ENCODE measurements at places on chromosomes 2 and 18.

DNA sequence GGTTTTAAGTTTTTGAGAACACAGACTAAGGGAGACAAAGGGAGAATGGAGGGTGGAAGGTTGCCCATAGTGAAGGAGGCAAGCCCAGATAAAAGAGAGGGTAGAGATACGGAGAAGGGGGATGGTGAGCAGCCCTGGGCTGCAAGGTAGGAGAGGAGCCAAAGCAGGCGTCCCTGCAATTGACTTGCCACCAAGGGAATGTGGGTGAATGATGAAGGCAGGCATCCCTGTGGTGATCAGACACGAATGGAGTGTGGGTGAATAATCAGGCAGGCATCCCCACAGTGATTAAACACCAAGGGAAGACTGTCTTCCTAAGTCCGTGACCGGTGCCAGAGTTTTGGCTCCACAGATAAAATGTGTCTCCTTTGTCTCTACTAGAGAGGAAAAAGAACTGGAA lies 16.5 kb upstream of the ALPK2 start:
- no peak for DNase-seq

DNA sequence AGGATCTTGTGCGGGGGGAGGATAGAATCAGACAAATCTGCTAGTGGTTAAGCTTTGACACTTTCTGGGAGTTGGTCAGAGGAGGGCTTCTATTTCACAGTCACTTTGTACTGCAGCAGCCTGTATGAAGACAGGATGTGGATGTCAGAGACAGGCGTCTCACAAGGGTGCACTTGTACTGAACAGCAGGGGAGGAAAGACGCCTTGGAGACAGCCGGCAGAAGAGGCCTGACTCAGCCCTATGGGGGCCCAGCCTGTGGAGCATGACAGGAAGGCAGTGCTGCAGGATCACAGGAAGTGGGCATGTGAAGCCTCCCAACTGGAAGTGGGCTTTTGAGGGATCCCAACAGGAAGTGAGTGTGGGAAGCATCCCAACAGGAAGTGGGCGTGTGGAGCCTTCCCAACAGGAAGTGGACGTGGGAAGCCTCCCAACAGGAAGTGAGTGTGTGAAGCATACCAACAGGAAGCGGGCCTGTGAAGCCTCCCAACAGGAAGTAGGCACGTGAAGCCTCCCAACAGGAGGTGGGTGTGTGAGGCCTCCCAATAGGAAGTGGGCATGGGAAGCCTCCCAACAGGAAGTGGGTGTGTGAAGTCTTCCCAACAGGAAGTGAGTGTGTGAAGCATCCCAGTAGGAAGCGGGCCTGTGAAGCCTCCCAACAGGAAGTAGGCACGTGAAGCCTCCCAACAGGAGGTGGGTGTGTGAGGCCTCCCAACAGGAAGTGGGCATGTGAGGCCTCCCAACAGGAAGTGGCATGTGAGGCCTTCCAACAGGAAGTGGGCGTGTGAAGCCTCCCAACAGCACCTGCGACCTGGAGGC lies 212.3 kb downstream of the SNTG2 start:
- DNase-seq: no peak

DNA sequence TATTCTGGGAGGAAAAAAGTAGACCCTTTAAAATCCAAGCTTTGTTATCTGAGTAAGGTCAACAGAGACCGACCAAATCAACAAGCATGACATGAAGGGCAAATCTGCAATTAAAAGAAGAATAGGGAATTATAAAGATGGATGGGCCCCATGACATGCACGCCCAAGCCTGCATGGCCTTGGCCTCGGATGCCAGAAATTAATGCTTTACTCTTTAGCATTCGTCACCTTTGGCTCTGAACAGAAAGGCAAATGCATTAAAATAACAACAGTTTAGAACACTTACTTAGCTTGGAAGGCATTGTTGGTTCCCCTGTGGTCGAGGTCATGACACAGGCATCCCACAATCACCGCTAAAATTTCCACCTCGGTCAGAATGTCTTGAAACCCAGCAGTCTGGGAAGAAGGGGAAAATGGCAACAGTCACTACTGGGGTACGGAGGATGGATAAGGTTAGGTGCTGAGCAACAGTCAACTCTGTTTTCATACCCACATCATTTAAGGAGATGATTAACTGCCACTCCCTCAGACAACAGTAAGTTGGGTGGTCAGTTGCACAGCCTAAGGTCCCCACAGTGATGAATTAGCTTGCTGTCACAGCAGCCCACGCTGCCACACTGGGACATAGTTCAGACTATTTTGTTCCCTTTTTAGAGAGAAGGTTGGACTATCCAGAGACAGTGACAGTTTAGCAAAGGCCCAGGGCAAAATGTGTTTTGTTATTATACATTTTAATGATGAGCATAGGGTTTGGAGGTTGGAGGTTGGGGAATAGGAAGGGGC lies 319.1 kb downstream of the AGPS start:
- no peak for DNase-seq

GRCh38 chr18:12293831-12294230 lies 14.2 kb upstream of the TUBB6 start:
- no peak for DNase-seq

DNA sequence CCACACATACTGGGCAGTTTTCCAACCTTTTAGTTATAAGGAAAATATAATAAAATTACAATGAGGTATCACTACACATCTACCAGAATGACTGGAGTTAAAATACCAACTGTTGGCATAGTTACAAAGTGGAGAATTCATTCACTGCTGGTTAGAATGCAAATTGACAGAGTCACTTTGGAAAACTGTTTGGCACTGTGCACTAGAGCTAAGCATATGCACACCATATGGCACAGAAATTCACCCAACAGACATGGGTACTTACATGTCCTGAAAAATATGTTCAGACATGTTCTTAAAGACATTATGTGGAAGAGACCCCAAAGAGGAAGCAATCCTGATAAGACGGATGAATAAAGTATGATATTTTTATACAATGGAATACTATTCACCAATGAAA lies 686.1 kb upstream of the RAB6C start:
- no peak for DNase-seq

DNA sequence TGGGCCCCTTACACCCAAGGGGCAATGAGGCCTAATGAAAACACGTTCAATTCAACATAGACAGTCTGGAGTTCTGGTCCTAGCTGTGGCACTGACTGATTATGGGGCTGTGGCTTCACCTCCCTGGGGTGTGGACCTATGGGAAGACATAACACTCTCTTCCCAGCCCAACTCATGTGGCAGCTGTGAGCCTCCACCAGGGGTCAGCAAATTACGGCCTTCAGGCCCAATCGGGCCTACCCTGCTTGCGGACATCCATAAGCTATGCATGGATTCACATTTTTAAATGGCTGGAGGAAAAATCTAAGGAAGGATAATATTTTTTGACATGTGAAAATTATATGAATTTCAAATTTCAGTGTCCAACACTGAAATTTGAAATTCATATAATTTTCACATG lies 101.3 kb downstream of the LOXHD1 start:
- no peak for DNase-seq

DNA sequence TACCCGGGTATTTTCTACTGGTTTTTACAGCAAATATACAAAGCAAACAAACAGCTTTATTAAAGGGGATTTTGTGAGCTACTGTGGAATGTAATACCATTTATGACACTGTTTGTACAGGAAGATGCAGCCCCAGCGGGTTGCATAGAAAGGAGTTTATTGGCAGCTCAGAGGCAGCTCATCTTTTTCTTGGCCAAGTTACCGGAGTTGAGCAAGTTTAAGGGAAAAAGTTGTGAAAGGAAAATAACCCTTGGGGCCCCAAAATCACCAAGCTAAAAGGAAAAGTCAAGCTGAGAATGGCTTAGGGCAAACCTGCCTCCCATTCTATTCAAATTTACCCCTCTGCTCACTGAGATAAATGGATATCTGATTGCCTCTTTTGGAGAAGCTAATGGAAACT lies 60.8 kb downstream of the MOB4 start:
- no peak for DNase-seq
